ENCODE measurements at places on chromosomes 1 and 21.

- DNase-seq: no peak
Measured at GRCh38 chr1:113976609-113977278, 2.5 kb upstream of the OLFML3 start.

- no peak for DNase-seq
Measured at GRCh38 chr1:108209456-108210108, 9.4 kb upstream of the SLC25A24 start.

DNA sequence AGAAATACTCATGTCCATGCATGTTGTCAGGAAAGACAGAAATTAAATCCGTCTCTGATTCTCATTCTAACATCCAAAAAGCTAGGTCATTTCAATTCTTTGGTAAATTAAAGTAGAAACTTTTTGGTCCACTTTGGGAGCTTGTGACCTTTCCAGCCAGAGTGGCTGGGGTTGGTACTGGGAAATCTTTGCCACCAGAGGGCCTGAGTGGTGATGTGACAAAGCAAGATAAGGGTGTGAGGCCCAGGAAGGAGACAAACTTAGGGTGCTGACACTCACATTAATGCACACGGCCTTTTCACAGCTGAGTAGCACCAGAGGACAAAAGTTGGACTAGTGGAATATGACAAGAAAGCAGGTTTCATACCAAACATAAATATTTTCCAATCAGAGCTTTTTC is 144.3 kb downstream of the DNM3 start:
- DNase-seq: no peak

DNA sequence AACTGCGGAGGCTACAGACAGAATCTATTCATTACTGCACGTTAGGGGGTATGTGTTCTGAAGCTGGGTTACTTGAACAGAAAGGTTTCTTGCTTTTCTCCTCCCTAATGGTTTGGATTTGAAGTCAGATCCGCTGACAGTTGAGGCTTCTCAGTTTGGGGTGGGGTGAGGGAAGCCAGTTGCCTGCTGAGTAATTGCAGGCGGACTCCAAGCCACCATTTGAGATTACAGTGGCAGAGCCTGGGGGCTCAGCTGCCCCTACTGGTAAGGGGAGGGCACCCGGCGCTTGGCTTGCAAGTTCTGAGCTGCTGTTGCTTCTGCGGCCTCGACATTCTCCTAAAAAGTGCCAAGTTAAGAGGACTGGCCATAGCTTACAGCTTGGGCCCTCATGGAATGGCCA is 2.0 kb downstream of the GRHL3 start:
- DNase-seq: no peak

DNA sequence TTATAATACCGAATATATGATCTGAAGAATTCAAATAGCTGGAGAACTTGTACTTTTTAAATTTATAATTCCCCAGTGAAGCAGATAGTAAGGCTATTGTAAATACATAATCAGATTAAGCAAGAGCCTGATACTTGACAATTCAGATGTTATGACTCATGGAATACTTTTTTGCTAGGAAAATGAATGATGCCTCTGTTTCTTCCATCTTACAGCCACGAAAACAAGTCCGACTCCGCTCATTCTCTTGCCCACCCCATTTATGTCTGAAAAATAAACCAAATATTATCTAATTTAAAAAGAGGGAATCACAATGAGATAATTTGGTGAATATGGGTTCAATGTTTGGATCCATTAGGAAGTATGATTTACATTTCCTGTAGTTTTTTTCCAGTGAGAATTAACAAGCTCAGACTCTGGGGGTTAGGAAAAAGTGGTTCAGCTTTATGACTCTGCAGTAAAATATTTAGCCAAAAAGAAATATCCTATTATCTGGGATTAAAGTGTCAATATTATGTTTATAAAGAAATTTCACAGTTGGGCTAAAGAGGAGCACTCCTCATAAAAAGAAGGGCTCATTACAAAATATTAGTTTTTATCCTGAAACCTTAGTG is 50.4 kb upstream of the DAB1 start:
- no peak for DNase-seq

GRCh38 chr21:35510294-35510693 is 461.2 kb upstream of the RUNX1 start:
- DNase-seq: no peak
